Globus pallidus (tissue), 1 donor: ENCODE measurements at places on chromosomes 1 and 21.
A peak's percentile ranks its signal among the peaks of the same experiment; 100 is the strongest.

DNA sequence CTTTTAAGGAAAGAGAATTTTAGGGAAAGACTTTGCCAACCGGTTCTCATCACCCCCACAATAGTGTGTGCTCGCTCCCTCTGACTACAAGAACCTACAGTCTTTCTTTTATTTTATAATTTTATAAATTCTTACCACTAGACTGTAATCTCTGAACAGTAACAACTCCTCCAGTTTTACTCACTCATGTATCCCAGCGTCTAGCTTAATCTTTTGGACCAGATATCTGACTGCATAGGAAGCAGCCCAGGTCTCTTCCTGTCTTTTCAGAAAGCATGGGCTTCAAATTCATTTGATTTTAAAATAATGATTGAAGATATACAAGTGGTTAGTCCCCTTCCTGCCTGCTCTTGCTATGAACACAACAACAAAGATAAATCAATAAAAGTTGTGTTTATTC, 19.0 kb upstream of the DUSP10 start:
- DNase-seq: no peak

DNA sequence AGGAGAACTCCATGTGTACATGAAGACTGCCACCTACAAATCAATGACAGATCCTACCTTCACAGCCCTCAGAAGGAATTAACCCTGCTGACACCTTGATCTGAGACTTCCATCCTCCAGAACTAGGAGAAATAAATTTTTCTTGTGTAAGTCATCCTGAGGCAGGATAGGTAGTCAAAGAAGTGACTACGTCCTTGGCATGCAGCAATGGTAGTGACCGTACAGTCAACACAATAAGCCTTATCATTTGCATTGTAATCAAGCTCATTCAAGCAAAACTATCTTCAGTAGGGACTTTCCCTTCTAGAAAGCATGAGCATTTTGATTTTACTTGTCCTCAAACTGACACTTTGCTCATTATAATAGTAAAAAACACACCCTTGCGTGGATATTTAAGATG, 64.0 kb upstream of the KCNK1 start:
- DNase-seq: no peak

DNA sequence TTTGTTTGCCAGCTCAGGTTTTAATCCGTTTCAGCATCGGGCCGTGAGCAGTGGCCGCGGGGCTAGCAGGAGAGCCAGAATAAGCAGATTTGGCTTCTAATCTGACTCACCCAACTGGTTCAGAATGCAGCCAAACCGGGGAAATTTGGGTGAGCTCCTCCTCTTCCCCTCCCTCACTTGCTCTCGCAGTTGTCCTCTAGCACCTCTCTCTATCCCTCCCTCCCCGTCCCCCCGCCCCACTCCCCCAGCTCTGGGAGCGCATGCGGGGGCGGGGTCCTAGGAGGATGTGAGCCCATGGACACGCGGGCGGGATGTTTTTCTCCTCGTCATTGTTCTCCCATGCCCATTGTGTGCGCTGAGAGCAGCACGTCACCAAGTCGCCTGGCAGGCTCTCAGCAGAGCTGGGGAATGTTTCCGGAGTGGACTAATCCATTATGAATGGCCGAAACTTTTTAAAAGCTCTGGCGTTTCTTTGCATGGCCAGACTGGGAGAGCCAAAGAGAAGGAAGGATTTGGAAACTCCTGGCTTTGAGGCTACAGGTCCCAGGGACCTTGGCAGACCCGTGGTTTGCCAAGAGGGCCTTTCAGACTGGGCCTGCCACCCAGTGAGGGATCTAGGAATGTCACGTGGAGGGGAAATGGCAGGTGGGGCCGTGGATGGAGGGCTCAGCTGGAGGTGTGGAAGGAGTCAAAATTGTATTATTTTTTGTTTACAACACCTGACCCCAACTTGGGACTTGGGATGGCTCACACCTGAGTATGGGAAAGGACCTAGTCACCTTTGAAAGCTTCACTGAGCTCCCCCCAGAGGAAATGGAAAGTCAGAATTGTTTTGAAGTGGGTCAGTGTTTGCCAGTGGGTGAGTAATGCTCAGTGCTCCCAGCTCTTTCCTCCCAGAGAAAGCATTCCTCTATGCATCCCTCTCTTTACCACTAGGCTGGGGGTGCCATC, 39.2 kb downstream of the CDK18 start:
- DNase-seq: peak; percentile 89

DNA sequence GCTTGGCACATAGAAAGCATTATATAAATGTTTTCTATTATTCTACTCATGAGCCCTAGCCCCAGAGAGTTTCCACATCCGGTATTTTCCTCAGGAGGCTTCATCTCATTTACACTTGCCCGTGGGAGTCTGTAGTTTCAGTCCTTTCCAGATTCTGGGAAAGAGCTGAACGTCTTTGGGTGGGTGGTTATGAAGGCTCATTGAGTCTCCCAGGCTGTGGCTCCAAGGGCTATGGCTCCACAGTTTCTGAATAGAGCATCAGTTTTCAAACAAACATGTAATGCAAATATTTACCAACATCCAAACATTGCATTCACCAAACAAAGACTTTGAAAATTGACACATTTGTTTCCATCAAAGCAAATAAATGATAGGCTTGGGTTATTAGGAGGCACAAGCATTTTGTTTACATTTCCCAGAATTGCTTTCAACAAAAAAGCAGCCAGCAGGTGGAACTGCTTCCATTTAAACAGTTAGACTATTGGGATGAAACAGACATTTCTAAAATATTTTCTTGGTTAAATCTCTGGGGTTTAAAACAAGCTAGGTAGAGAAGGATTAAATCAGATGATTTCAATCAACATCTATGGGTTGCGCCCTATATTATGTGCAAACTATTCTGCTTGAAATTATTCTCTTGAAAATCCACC, 1.3 kb upstream of the LEMD1 start:
- no peak for DNase-seq

DNA sequence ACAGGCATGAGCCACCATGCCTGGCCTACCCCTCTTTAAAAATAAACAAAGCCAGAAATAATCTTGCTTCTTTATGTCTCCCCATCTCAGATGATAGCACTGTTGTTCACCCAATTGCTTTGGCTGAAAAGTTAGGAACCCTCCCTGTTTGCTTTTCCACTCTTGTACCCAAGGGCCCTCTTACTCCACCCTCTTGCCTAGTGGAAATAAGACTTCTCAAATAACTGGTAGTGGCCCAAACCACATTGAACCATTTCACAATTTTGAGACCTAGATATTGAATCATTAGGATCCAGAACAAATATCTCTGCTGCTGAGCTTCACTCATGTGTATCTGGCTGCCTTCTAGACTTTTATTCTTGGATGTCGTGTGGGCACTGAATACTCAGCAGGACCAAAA, 37.7 kb downstream of the RNF220 start:
- DNase-seq: no peak
